NCI-H187 (cell line): ENCODE measurements at places on chromosomes 3 and 15.

GRCh38 chr3:129979905-129980304 lies 5.4 kb downstream of the TRH start:
- no peak for DNase-seq

DNA sequence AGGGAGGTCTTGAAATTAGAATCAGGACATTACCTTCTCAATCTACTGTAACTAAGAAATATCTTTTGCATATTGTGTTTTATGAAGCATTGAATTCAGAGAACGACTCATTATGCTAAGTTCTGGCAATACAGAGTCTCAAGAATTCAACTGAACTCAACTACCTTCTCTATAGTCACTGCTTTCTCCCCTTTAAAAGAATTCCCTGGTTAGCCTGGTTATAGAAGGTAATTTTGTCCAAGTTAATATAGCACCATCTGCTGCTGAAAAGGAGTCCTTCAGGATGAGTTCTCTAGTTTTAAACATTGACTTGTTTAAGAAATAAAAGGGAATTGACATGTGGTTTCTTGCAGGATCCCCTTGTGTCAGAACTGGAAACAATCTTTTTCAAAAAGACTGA lies 60.2 kb downstream of the IL16 start:
- DNase-seq, result no peak

DNA sequence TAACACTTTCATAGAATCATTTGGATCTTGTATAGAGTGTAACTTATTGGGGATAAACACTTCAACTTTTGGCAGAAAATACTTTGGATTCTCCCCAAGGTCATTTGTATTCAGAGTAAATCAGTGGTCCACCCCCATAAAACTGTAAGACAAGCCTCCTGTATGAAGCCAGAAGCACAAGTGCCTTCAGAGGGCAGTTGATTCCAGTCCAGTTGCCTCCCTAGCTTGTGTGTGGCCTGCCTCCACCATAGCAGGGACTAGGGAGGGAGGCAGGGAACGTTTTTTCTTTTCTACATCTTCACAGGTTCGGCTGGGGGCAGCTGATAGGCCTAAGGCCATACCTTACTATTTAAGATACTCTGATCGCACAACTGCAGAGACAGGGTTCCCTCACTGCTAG lies 11.6 kb downstream of the GORASP1 start:
- DNase-seq, result no peak

GRCh38 chr15:65401611-65402240 lies 21.0 kb downstream of the IGDCC4 start:
- peak; percentile 13 for DNase-seq

DNA sequence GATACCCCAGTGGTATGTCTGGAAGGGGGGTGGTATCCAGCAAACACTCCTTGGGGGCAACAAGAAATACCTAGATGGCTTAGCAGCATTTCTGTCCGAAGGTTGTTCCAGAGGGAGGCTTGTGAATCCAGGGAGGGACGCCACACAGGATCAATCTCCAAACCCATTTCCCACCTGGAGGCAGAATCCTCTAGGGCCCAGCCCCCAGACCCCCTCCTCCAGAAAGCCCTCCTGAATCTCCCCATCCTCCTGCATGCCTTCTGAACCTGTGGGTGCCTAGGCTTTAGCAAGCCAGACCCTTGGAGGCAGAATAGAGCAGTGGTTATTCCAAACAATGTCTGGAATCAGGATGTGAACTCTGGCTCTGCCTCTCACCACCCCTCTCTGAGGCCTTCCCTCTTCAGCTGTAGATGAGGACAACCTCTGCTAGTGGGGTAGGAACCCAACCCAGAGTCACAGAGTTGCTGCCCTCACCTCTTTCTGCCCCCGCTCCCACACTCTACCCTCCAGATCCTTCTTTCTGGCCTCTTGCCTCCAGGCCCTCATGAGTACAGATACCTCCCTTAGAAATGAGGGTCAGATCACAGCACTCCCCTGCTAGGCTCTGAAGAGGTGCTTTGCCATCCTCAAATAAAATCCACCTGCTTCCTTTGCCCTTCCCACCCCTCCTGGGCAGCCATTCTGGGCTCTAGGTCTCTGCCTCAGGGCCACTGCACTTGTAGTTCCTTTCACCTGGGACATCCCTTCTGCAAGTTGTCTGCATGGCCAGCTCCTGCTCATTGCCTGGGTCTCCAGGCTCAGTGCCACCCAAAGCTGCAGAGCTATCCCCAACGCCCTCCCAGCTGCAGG lies 8.1 kb downstream of the CISH start:
- no peak for DNase-seq

GRCh38 chr15:88274553-88275460 lies 18.3 kb upstream of the NTRK3 start:
- DNase-seq, result no peak

GRCh38 chr3:43735618-43736017 lies 44.9 kb downstream of the ABHD5 start:
- no peak for DNase-seq

DNA sequence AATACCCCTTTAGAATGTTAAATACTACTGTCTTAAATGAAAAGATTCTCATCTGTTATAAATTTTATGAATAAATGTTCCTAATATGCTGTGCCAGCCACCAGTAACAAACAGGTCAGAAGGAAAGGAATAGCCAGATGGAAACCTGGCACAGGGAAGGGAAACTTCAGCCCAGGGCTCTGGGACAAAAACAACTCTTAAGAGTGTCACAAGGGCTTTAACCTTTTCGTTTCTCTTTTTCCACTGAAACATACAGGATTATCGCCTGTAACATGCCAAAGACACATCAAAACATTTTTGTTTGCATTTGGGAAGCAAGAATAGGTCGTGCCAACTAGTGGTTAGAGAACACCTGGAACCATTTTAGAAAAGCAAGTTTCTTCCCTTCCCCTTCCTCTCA lies 109.0 kb upstream of the NEDD4 start:
- DNase-seq, result no peak

- DNase-seq, result no peak
Measured at GRCh38 chr3:53255423-53255774, 423 bp downstream of the TKT start.

DNA sequence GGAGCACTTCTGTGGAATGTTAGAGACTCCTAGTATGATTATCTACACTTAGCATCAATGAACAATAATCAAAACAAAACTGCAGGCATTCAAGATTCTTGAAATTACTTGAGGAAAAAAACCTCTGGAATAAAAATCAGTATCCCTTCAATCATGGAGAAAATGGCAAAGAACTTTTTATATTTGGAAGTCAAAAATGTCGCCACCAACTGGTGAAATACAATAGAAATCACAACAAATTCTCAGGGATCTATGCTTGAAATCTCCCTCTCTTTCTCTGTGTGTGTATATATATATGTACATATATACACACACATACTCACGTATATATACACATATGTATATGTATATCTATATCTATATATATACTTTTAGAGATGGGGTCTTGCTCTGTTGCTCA lies 378.9 kb upstream of the ALCAM start:
- no peak for DNase-seq

- no peak for DNase-seq
Measured at GRCh38 chr3:27729325-27729724, 7.2 kb upstream of the EOMES start.

DNA sequence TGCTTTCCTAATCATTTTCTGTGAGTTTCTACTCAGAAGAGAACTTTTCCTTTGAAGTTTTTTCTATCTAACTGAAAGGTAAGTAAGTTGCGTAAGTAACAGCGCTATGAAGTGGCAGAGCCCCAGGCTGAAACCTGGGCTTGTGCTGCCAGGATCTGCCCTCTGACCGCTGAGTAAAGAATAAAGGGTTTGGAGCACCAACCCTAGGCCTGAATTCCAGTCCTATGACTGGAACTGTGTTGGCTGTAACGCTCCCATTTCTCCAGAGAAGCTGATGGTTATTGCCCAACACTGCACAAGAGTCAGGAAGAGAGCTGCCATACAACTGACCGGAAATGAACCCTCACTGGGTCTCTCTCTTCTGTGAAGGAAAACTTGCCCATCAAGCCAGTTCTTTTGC lies 87.0 kb downstream of the FOXB1 start:
- no peak for DNase-seq

DNA sequence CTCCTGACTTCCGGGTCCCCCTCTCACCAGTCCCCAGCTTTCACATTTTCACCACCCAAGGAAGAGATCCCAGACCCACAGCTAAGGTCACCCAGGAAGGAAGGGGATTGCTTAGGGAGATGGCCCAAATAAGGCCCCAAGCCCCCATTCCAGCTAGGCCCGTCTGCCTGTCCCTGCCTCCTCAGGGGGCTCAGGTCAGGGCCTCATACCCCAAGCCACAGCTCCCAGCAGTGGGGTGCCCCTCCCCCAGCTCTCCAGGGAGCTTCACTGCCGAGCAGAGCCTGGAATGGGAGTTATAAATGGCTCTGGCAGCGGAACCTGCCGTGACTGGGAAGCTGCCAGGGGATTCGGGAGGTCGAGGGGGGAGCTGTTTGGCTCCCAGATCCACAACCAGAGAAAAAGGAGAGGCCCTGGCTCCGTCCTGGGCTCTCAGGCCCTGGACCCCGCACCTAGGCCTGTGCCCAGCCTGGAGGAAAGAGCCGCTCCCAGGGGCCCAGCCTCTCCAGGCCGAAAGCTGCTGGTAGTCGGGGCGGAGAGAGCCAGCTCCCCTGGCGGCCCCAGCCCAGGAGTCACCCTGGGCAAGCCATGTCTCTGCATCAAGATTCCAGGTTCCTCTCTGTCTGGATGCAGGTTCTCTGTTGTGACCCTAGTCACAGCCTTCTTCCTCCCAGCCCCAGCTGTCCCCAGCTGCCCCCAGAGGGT lies 550 bp downstream of the CCDC9B start:
- DNase-seq, result no peak

GRCh38 chr3:150147776-150148175 lies 177.1 kb upstream of the PFN2 start:
- no peak for DNase-seq

- no peak for DNase-seq
Measured at GRCh38 chr3:61612211-61613194, 51.1 kb downstream of the PTPRG start.

DNA sequence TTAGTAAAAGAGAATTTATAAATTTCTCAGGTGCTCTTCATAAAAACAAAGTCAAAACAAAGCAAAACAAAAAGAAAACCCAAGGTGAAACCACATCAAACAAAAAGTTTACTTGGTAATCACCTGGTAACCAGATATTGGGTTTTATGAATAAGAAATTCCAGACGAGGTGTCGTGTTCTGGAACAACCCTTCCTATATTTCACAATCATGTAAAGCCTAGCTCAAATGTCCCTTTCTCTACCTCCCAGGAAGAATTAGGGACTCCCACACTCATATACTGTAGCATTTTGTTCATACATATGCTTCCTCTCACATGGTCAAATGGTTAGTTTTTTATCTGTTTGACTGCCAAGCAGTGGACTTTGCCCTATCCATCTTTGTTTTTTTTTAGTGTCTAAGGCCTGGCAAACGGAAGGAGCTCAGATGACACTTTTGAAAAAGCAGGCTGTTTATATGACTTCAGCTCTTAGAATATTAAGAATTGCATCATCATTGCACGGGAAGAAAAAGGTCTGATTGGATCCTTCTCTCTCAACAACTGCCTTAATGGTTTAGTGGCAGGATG lies 326.7 kb upstream of the TBL1XR1 start:
- DNase-seq, result no peak

DNA sequence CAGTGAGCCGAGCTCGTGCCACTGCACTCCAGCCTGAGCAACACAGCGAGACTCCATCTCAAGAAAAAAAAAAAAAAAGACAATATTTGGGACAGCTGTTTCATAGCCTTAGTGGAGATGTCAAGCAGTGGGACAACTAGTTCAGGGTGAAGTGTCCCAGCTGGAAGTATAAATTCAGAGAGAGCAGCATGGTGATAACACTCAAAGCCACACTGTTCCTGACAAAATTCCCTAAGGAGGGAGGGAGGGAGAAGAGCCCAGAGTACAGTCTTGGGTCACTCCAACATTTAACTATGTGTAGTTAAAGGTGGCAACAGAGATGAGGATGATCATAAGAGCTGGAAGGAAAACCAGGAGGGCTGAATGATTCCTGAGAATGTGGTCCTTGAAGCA lies 21.1 kb upstream of the IP6K2 start:
- no peak for DNase-seq

- no peak for DNase-seq
Measured at GRCh38 chr3:36700537-36701248, 63.7 kb downstream of the DCLK3 start.

- no peak for DNase-seq
Measured at GRCh38 chr3:144381607-144382006, 410.0 kb downstream of the DIPK2A start.

DNA sequence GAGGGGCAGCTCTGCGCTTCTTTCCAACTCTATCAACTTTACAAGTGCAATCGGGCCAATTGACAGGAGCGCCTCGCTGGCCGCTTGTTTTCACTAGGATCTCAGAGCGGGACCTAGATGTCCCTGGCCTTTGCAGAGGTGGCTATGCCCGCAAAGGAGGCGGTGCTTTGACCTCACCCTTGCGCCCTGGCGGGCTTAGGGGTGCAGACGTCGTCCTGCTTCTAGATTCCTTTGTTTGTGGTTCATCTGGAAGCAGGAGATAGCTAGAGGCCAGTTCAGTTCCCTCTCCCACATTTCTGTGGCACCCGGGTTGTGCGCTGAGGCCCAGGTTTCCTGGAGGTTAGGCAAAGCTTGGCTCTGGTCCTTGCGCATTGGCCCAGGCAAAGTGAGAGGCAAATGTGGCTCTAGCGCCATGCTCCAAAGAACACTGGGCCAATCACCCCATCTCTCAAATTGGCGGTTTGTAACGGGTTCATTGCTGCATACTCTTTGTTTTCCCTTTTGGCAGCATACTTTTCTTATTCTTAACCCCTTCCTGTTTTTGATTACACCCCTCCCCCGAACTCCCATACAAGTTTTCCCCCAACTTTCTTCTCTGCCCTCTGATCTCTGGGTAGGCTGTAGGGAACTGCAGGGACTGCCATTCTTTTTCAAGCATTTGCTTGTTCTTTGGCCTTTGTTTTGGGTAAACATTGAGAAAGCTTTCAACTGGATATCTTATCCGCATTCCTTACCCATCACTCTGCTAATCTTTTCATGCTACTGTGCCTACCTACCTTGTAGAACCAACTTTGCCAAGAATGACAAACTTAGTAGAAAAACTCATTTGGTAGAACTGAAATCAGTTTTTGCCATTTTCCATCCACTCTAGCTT lies 1.4 kb downstream of the PPM1L start:
- no peak for DNase-seq

- DNase-seq, result no peak
Measured at GRCh38 chr15:25877681-25878080, 14.6 kb upstream of the ATP10A start.

- no peak for DNase-seq
Measured at GRCh38 chr3:64270142-64270865, 45.0 kb upstream of the PRICKLE2 start.

- peak; percentile 19 for DNase-seq
Measured at GRCh38 chr15:48582452-48583247, 62.9 kb downstream of the FBN1 start.

GRCh38 chr15:42826251-42826890 lies 89.4 kb upstream of the CDAN1 start:
- DNase-seq, result no peak

- DNase-seq, result no peak
Measured at GRCh38 chr3:172033396-172033795, 6.0 kb upstream of the FNDC3B start.

- no peak for DNase-seq
Measured at GRCh38 chr3:113035387-113035982, 44.7 kb downstream of the GTPBP8 start.

- DNase-seq, result no peak
Measured at GRCh38 chr3:189833996-189834395, 202.8 kb downstream of the TP63 start.
